Endothelial cell of umbilical vein (primary cell): ENCODE measurements at places on chromosomes 4 and X. TPM values are rescaled to one million over a fixed set of nuclear protein-coding genes. Genes with fewer than 3 reads are reported as not detected.

DNA sequence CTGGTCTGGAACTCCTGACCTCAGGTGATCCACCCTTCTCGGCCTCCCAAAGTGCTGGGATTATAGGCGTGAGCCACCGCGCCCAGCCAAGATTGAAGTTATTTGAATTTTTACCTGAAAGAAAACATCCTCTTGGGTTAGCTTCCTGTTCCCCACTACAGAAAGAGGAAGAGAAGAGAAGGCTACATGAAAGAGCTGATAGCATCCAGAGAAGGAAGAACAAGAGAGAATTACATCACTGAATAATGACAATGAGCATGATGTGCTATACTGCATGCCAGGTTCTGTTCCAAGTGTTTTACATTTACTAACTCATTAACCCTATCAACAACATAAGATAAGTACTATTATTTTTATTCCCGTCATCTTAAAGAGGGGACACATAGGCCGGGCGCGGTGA lies 11.5 kb upstream of the TBC1D1 start:
- no peak for DNase-seq

- no peak for DNase-seq
These were observed 552 bp downstream of the PIM2 start for GRCh38 chrX:48918301-48918642.

- peak; percentile 4 for DNase-seq
These were observed 84.6 kb downstream of the THOC2 start for GRCh38 chrX:123648028-123648810.

- no peak for DNase-seq
These were observed 97.7 kb downstream of the TMA16 start for GRCh38 chr4:163592212-163592611.

DNA sequence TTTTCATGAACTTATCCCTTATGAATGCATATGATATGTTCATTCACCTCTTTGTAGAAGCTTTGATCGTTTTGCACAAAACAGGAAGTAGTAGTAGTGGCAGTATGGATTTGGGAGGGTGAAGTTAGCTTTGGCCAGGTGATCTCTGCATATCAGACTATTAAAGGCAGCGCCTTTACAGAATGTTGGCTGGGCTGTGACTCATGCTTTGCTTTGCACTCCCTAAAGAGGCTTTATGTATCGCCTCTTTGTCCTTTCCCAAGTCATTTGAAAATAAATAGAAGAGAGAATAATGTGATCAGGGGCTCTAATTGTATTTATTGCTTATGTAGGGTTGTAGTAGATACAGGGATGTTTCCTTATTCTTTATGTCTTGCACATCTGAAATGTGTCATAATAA lies 50.4 kb downstream of the SHROOM3 start:
- DNase-seq = no peak

GRCh38 chrX:127943571-127943970 lies 108.6 kb downstream of the ACTRT1 start:
- DNase-seq = no peak

- no peak for DNase-seq
These were observed 161.6 kb downstream of the CHIC2 start for GRCh38 chr4:53902786-53903185.

- no peak for DNase-seq
These were observed 11.0 kb upstream of the TNIP2 start for GRCh38 chr4:2767046-2767704.

DNA sequence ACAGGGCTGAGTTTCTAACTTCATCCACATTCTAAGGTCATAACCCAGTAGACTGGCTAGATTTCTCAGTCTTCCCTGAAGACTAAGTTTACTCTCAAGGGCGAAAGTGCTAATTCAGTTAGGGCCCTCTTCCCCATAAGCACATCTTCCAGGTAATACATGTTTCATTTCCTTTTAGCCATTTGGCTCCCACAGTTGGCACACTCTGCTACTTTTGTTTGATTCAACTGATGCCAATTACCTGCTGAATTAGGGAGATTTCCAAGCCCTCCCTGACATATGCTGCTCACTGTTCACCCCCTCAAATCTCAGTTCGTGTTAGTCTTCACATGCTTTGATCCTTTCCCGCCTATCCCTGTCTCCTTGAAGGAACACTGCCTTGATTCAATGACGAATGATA lies 17.0 kb upstream of the WDR17 start:
- no peak for DNase-seq

DNA sequence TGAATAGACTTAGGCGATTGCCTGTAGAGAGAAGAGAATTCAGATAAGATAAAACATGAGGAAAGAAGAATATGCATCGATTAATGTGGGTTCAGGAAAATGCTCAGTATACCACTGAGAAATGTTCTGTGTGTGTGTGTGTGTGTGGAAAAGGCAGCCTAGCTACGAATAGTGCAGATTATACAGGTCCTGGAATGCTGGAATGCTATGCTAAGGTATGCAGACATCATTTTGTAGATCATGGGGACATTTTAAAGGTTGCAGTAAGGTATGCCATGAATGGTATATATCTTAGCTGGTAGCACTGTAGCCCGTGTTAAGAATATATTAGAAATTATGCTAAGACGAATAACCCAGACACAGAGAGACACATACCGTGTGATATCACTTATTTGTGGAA lies 267.9 kb downstream of the TLL1 start:
- DNase-seq = no peak

- no peak for DNase-seq
These were observed 270.7 kb downstream of the FBXW7 start for GRCh38 chr4:152265149-152265621.

- DNase-seq = peak; percentile 49
These were observed 733.7 kb upstream of the PABPC4L start for GRCh38 chr4:134935320-134935719.

GRCh38 chr4:24840362-24840761 lies 45.0 kb downstream of the SOD3 start:
- no peak for DNase-seq

The MTNR1A gene
- total RNA-seq = not detected in 2 replicates

The CORIN gene
- total RNA-seq = 0.40 TPM in 1 of 2 replicates, not detected in the other

The RNF212 gene
- total RNA-seq = 1.8 and 2.3 TPM in 2 replicates

The CCNB3 gene
- total RNA-seq = 0.32 and 0.77 TPM in 2 replicates

The ADH1C gene
- total RNA-seq = not detected in 2 replicates

The AMBN gene
- total RNA-seq = not detected in 2 replicates

The SCML2 gene
- total RNA-seq = 0.69 and 2.7 TPM in 2 replicates

The PRMT9 gene
- total RNA-seq = 8.2 and 9.0 TPM in 2 replicates
